ENCODE measurements at places on chromosomes 11 and 22. TPM values are rescaled to one million over a fixed set of nuclear protein-coding genes. Genes with fewer than 3 reads are reported as not detected.

The AIFM3 gene
- total RNA-seq = 27.5 TPM

The MFRP gene
- 0.23 TPM for total RNA-seq

The OTOG gene
- total RNA-seq = 0.23 TPM

The KCNK4 gene
- total RNA-seq = 7.2 TPM

The OR5AR1 gene
- total RNA-seq = not detected

The PATE4 gene
- not detected for total RNA-seq

The PRR33 gene
- not detected for total RNA-seq

The BIK gene
- 0.46 TPM for total RNA-seq

The SMIM35 gene
- under 0.01 TPM for total RNA-seq

The CASP1 gene
- 3.7 TPM for total RNA-seq

The CHRM4 gene
- total RNA-seq = 13.4 TPM

The ROBO3 gene
- total RNA-seq = 15.5 TPM

The LGR4 gene
- 36.9 TPM for total RNA-seq

The RASSF10 gene
- total RNA-seq = 10.8 TPM

The PPFIBP2 gene
- total RNA-seq = 11.1 TPM

The CD3D gene
- not detected for total RNA-seq

The CRYBB3 gene
- total RNA-seq = not detected

The KRTAP5-1 gene
- total RNA-seq = not detected

The MS4A4A gene
- 2.1 TPM for total RNA-seq

The RGL4 gene
- not detected for total RNA-seq

The CRACR2B gene
- total RNA-seq = 2.8 TPM

The LDLRAD3 gene
- 67.6 TPM for total RNA-seq

The OVOL1 gene
- total RNA-seq = not detected

The C22orf31 gene
- not detected for total RNA-seq

The KRTAP5-8 gene
- not detected for total RNA-seq

The OR51E2 gene
- total RNA-seq = under 0.01 TPM

The C11orf86 gene
- total RNA-seq = not detected

The BACE1 gene
- 36.2 TPM for total RNA-seq

The OR52E2 gene
- not detected for total RNA-seq

The NCR3LG1 gene
- total RNA-seq = 17.1 TPM

The KLHDC7B gene
- not detected for total RNA-seq

The MUC2 gene
- total RNA-seq = not detected

The DUSP8 gene
- total RNA-seq = 8.8 TPM

The RNF214 gene
- 20.1 TPM for total RNA-seq

The NRGN gene
- 3.7 TPM for total RNA-seq

The LRRC56 gene
- total RNA-seq = 3.5 TPM

The CCDC87 gene
- 1.2 TPM for total RNA-seq

The TEX54 gene
- not detected for total RNA-seq

The OR52J3 gene
- total RNA-seq = not detected

The CDKN1C gene
- 40.4 TPM for total RNA-seq

The KCNQ1OT1 gene
- total RNA-seq = 4.8 TPM

The SPA17 gene
- 16.4 TPM for total RNA-seq

The BATF2 gene
- total RNA-seq = not detected

The OR8D2 gene
- not detected for total RNA-seq

The OR8B12 gene
- total RNA-seq = not detected

The PRAME gene
- not detected for total RNA-seq

The MS4A4E gene
- not detected for total RNA-seq

The SERPINH1 gene
- total RNA-seq = 37.4 TPM

The PIM3 gene
- total RNA-seq = 15.2 TPM

The GVQW3 gene
- total RNA-seq = 39.0 TPM

The FOLR1 gene
- total RNA-seq = 9.2 TPM

The SCUBE2 gene
- 12.5 TPM for total RNA-seq

The DEPDC7 gene
- total RNA-seq = 3.0 TPM

All from diencephalon (tissue), 1 donor.